ENCODE measurements at places on chromosomes 12 and 14.

DNA sequence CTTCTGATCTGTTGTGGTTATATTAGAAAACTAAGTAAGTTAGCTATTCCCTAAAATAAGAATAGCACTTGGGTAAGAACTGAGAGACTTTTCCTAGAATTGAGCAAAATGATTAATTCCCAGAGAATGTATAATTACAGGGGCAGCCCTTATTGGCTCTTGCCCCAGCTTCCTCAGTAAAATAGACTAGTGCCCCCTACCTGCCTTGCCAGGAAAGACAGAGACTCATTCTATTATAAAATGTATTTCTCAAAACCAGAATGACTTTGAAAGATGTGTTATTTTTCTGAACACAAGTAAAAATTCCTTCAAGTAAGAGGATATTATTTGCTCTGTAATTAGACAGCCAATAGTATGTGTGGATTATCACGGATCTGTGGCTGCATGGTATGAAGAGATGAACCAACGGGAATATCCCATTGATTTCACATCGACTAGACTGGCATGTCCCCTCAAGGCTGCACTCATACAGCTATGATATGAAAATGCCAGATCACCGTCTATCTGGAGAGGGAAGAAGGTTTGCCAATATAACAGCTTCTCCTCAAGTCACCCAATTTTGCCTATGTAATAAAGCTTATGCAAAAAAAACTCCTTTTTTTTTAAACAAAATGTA lies 7.4 kb upstream of the GLRX5 start:
- no peak for DNase-seq

GRCh38 chr12:92551853-92552397 lies 150.9 kb upstream of the PLEKHG7 start:
- no peak for DNase-seq

GRCh38 chr12:30936036-30936435 lies 9.5 kb downstream of the TSPAN11 start:
- no peak for DNase-seq

- no peak for DNase-seq
Measured at GRCh38 chr12:47360771-47361388, 281.1 kb upstream of the AMIGO2 start.

DNA sequence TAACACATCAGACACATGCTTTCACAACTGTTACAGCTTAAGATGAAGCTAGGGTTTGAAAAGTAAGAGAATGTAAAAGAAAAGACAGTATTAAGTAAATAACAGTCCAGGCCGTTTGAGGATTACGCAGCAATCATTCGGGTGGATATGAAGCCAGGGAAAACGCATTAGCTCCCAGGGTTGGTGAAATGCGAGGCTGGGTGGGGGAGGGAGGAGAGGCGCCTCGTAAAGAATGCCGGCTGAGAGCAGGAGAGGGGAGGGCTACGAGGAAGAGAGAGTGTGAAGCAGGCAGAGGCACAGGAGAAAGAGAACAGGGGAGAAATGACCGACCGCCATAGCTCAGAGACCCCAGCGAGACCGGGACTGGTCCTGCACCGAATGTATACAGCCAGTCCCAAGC lies 73.0 kb downstream of the IQSEC3 start:
- no peak for DNase-seq

- no peak for DNase-seq
Measured at GRCh38 chr12:31011746-31012566, 61.7 kb upstream of the DDX11 start.

DNA sequence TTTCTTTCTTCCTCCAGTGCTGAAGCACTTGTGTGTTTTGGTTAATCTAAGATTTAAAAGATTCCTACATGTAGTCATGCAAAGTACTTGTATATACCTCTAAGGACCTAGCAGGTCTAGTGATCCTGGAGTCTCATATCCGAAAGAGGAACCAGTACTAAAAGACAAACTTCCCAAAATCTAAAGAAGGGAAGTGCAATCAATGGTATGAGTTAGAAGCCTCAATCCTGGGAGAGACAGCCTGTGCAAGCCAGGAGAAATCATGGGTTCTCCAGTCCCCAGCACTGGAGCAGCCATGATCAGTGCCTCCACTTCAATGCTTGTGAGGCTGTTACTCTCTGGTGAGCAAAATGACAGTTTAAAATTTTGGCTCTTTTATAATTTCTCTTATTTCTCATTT lies 277.4 kb downstream of the DAD1 start:
- no peak for DNase-seq

- DNase-seq: no peak
Measured at GRCh38 chr12:39958377-39958776, 147.5 kb downstream of the SLC2A13 start.

DNA sequence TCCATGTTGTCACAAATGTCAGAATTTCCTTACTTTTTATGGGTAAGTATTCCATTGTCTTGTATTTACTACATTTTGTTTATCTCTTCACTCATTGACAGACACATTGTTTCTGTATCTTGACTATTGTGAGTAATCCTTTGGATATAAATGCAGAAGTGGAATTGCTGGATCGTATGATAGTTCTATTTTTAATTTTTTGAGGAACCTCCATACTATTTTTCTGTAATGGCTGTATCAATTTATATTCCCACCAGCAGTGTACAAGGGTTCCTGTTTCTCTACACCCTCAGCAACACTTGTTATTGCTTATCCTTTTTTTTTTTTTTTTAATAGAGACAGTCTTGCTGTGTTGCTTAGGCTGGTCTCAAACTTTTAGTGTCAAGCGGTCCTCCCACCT lies 3.5 kb upstream of the KICS2 start:
- no peak for DNase-seq

DNA sequence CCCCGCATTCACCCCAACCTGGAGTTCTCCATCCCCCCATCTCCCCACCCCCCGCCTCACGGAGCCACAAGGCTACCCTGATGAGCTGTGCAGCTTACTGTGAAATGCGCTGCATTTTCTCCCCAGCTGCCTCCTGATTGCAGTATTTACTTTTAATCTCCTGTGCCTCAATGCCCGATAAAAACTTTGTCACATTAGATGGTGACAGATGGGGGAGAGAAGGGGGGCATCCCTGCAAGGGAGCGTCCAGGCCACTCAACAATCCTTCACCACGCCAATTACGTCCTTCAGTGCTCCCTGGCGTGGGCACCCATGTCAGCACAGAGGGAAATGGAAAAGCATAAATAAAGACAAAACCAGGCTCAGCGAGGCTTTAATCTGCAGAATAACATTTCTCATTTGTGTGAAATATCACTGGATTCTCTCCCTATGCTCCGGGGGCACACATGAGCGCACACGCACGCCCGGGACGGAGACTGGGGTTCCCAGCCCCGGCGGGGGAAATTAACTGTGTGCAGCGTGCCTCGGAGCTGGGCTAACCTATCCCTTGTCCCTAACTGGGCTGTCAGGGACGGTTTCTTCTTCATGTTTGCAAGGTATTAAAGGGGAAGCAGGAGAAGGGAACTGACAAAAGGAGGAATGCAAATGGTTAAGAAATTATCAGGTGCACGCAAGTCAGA lies 186.7 kb upstream of the VASH1 start:
- DNase-seq: no peak

GRCh38 chr12:117582135-117582784 lies 220.8 kb upstream of the NOS1 start:
- DNase-seq: peak; percentile 15

DNA sequence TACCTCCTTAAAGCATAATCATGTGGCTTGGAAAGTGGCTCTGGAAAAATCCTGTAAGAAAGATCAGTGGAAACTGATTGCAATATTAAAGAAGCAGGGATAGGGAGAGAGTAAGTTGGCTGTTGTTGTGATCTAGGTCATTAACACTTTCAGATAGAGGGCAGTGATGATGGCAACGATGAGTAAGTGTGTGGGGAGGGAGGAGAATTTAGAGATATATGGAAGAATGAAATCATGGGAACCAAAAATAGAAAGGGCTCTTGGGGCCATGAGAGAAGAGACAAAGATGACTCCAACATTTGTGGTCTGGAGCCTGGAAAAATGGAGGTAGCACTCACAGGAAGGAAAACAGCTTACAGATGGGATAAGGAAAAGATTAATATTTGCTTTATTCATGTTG lies 23.3 kb downstream of the SNRPF start:
- no peak for DNase-seq

- no peak for DNase-seq
Measured at GRCh38 chr14:20441461-20441860, 5.5 kb upstream of the KLHL33 start.

DNA sequence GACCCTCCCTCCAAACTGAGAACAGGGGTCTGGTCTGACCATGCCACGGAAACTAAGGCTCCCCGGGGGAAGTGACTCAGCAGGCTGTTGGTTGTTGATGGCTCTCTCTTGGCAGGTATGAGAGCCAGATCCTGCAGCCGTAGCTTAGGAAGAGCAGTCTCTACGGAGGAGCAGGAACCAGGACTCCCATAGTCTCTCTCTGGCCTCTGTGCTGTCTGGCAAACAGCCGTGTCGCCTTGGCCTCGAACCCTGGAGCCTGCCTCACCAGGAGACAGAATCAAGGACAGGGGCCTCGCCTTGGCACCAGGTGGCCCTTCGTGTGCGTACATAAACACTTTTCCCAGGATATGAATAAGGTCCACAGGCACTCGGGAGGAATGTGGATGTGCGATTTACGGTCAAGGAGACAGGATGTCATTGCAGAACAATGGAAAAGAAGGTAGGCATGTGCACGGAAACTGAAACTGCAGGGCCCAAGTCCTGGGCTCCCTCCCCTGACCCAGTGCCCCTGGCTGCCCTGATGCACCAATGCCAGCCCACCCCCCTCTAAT lies 7.9 kb downstream of the VWF start:
- DNase-seq: no peak

GRCh38 chr12:117212563-117213190 lies 22.4 kb upstream of the FBXO21 start:
- peak; percentile 39 for DNase-seq

- no peak for DNase-seq
Measured at GRCh38 chr12:118055144-118055557, 5.8 kb downstream of the WSB2 start.

DNA sequence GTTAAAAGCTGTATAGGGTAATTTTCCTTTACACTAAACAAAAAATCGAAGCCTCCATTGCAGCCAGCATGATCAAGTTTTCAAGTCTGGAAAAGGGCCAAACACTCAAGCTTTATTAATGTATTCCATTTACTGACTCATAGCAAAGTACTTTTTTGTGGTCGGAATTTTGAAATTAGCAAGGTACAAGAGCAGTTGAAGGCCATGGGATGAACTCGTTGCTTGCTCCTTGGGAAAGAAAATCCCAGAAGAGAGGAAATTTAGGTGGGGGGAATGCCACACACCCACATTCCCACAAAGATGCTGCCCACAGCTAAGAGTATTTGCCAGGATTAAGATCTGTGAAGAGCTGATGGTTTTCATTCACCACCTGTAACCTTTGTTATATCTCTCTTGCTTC lies 333.7 kb downstream of the EGLN3 start:
- DNase-seq: no peak

- DNase-seq: no peak
Measured at GRCh38 chr12:123270214-123271000, 1.2 kb downstream of the CDK2AP1 start.

DNA sequence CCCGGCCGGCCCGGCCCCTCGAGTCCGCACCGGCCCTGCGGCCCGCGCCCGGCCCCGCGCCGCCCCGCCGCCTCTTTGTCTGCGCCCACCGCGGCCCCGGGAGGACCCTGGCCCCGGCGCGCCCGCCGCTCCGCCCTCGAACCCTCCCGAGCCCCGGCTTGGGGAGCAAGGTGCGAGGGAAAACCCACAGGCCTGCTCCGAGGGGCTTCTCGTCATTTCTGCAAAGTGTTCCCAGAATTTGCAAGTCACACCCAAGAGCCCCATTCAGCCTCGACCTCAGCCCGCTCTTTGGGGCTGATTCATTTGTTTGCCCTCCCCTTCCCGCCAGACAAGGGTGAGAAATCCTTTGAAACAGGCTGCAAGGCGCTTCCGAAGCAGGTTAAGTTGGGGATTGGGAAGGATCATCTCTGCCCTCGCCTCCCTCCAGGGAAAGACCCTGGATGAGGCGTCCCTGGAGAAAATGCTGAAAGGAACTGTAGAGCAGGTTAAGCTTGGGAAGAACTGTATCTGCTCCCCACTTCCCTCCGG lies 325 bp upstream of the CLIP1 start:
- no peak for DNase-seq

GRCh38 chr14:32018391-32019092 lies 58.6 kb upstream of the ARHGAP5 start:
- DNase-seq: no peak

DNA sequence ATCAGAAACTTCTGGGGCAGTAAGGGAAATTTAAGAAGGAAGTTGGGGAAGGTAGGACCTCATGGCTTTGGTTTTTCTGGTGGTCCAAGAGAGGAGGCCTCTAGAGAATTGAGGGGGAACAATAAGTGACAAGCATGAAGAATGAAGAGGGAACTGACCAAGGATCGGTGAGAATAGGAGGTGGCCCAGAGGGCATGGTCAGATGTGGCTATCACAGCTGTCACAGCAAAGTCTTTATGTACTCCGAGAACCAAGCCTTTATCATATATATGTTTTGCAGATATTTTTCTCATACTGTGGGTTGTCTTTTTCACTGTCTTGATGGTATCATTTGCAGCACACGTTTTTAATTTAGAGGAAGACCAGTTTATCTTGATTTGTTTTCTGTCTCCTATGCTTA lies 64.3 kb downstream of the PPP2R5C start:
- DNase-seq: no peak

GRCh38 chr12:54141431-54142113 lies 47.2 kb downstream of the SMUG1 start:
- no peak for DNase-seq

DNA sequence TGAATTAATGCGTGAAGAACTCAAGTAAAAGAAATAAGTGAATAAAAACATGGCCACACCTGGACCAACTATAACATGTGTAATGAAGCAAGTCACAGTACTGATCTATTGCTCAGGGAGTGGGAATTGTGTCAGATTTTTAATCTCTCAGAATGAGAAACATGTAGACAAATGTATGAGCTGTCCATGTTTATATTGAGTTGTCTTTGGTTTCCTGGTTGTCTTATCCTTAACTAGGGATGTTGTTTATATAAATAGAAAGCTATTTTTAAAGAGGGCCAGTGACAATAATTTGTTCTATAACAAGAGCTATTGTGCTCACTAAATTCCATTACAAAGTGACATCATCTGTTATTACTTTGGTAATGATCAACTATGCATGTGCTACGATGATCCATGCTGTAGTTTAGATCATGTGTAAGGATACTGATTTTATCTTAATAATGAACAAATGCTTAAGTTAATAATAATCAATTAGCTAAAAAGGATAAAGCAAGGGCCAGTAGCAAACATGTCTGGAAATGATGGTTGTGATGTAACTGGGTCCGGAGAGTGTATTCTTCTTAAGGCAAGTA lies 91.3 kb upstream of the RTL1 start:
- no peak for DNase-seq

- no peak for DNase-seq
Measured at GRCh38 chr12:70317781-70318180, 48.3 kb upstream of the KCNMB4 start.

GRCh38 chr14:76073717-76074116 lies 78.0 kb upstream of the GPATCH2L start:
- no peak for DNase-seq

GRCh38 chr12:110340706-110341105 lies 59.7 kb downstream of the ATP2A2 start:
- DNase-seq: no peak
